ENCODE measurements at places on chromosomes 1 and 21.
A peak's percentile ranks its signal among the peaks of the same experiment; 100 is the strongest.

- DNase-seq = no peak
These were observed 12.5 kb downstream of the MACO1 start for GRCh38 chr1:25443030-25443699.

DNA sequence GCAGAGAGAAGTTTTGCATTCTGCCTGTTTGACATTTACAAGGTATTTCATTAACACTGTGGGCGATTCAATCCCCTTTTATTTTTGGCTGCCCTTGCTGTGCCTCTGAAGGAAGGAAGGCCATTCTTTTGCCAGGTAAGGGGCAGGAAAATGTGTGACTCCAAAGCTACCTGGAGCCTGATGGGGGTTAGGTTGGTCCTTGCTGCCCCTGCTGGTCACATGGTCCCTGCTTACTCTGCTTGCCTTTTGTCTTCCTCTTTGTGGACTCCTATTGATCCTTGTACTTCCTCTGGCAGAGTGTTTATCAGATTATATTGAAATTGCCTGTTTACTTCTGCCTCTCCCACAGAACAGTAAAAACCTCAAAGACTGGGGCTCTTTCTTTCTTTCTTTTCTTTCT, 65.7 kb downstream of the ST6GALNAC3 start:
- DNase-seq = no peak

DNA sequence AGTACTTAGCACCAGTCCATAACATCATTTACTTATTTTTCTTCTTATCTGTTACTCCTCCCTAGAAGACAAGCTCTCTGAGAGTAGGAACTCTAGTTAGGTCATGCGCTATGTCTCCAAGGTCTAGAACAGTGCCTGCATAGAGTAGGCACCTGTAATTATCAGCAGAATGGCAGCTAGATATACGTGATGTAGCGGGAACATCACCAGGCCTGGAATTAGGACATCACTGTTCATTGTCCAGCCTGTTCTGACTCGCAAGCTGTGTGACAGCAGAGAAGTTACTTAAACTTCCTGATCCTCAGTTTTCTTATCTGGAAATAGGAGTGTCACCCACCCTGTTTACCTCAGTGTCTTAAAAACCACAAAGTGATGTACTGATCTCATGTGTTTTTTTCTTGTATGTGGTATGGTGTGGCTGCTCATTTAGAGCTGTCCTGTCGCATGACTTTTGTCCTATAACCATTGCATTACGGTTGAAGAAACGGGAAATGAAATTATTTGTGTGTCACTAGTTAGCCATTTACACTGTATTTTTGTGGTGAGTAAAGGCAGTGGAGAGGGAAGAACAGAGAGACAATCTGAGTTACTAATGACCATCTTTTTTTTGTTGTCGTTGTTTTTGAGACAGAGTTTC, 37.1 kb upstream of the EXO1 start:
- no peak for DNase-seq

DNA sequence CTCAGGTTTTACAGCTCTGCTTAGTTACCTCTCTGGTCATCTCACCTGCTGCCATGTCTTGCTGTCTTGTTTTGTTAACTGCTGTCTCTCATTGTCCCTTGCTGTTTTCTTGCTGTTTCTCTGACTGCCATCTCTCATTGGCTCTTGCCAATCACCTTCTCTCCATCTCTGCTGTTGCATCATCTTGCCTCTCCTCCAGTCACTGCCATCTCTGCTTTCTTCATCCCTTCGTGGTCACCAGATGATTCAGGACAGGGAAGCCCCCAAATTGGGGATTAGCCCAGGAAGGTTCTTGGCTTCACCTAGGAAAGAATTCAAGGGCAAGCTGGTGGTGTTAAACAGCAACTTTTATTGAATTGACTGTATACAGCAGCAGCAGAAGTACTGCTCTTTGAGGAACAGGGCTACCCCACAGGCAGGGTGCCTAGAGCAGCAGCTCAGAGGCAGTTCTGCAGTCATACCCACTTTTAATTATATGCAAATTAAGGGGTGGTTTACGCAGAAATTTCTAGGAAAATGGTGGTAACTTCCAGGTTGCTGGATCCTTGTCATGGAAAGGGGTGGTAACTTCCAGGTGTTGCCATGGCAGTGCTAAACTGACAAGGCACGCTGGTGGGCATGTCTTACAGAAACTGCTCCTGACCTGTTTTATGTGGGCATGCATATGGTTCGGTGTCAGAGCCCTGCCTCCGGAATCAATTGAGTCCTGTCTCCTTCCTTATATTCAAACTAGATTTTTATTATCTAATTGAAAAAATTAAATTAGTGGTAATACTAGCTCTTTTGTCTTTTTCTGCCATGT, 33.4 kb downstream of the SUCO start:
- DNase-seq = peak; percentile 9

- DNase-seq = peak; percentile 75
These were observed 111.2 kb upstream of the NBPF11 start for GRCh38 chr1:148263128-148263905.

DNA sequence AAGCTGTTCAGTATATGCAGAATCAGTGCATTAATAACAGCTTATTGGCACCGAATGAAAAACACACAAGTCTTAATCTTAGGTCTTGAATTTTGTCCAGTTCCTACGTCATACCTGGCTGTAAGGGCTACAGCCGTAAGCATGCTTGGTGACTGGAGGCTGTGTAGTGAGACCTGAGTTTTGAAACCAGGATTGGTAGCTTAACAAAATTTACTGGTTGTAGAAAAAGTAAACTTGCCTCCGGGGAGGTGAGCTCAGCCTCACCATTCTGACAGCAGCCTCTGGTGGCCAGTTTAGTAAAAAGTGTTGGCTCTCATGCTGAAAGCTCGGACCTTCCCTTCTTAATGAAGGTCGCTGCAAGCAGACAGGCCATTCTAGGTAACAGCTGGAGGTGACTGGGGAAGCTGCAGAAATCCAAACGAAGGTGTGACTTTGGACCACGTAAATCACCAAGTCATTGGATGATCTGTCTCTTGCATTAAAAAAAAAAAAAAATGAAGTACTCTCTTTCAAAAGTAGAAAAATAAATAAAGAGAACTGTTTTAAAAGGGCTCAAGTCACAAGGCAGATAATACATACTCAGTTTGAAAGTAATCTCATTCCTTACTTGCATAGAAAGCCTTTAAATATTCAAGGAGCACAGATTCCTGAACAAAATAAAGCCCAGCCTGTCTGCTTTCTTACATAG, 48.9 kb downstream of the HLCS start:
- no peak for DNase-seq

DNA sequence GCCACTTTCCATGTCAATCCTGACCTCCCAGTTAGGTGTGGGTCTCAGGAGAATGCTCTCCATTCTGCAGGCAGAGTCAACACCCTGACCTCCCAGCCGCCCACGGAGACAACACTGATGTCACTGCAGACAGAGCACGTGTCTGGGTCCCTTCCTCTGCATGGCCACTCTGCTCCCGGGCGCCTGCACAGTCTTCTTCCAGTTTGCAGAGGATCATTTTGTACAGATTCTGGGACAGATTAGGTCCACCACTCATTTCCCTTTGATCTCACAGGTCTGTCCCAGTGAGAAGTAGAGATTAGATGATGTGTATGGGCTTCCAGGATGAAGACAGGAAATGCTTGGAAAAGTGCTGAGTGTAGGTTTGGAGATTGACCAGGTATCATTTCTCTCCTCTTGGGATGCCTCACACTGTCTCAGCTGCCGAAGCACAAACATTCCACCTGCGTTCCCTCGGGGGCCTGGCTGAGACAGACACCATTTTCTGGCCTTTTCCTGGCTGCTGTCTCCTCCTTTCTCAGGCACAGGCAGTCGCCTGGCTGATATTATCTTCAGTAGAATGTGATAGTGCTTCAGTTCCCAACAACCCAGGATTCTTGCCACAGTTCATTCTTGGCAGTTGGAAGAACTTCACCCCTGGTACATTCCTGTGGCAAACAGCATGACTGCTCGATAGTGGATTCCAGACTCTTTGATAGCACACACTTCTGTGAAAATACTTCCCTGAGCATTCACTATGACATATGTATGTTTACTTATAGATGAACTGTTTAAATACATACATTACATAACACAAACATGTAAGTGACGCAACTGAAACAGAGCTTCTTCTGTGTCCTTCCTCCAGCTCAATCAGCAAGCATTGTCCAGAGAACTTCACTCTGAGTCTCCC, 7.9 kb downstream of the MYBPHL start:
- DNase-seq = peak; percentile 18

DNA sequence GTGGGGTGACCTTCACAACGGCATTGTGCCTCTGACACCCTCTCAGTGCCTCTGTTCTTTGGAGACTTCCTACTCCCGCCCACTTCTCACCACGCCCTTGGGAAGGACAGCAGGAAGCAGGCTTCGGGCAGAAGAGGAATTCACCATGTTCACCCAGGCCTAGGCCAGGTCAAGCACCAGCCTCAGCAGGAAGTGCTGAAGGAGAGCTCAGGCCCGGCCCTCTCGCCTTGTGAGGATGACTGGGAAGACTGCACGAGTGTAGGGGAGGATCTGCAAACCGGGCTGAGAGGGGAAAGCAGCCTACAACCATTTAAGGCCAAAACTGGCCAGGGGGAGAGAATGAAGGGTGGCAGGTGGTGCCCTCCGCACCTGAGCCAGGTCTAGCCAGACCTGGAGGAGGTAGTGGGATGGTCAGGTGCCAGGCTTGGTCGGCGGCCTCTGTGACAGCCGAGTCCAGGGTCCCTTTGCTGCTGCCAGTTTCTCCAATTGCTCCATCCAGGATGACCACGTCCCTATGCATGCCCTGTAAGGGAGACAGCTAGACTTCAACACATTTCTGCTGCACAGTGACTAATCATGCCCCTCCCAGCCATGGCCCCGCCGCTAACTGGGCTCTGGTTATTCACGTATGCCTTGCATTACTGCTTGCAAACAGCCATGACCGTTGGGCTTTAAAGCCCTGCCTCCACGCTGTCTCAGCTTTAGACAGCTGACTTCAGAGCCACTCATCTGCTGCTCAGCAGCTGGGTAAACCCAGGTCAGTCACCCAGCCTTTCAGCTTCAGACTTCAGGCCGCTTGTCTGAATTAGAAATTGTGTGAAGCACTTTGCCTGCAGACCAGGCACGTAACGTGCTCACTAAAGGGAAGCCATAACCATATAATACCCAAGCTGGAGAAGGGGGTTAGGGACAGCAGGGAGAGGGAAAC, 8.9 kb downstream of the MRTO4 start:
- DNase-seq = no peak

GRCh38 chr1:55428944-55429931, 214.1 kb upstream of the USP24 start:
- no peak for DNase-seq

DNA sequence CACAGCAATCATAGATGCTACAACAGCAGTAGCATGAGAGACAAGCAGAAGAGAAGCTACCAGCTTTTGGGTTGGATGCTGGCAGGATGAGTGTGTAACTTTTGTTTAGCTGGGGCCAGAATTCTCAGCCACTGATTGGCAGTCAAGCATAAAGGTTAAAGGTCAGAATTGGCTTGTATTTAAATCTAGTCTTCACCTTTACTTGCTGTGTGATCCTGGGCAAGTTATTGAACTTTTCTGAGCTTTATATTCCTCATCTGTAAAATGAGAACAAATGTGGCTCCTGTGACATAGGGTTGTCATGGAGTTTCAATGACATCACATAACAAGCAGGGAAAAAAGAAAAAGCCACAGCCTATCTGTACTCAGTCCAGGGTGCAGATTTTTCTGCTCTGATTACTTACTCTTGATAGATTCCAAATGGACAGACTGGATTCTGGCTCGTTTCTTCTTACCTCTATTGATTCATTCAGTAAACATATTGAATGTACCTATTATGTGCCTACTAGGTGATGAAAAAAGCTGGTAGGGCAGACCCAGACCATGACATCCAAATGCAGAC, 2.8 kb upstream of the AZIN2 start:
- DNase-seq = no peak

DNA sequence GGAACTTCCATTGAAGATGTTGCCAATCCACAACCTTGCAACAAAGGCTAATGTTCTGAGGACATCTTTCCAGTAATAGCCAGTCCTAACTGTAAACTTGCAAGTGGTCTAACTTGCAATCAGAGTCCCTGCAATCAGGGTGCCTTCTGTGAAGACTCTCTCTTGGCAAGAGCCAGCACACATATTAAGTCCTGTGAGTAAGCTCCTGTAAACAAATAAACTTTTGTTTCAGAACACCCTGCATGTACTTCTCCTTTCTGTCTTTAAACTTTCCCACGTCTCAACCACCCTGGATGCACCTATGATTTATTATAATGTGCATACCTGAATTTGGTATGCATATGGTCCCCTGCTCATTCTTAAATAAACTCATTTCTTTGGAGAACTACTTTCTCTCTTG, 9.1 kb downstream of the GBP7 start:
- no peak for DNase-seq

GRCh38 chr1:36805979-36806640, 228.2 kb downstream of the GRIK3 start:
- no peak for DNase-seq

DNA sequence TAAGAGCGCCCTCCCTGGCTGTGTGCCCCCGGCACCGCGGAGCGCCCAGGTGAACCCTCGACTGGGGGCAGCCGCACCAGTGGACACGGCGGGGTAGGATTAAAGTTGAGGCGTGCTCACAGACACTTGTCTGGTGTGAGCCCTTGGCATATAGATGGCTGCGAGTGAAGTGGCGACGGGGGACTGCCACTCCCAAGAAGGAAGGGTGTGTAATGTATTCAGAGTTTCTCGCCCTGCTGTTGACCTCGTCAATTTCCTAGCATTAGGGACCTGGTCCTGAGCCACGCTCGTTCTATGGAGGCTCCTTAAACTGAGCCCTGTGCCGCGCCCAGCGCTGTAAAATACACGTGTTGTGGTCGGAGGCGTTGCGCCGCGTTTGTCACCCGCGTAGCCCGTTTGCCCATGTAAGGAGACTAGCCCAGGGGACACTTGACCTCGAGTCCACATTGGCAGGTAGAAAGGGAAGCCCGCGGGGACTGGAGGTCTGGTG, 554 bp downstream of the EVA1C start:
- peak; percentile 28 for DNase-seq

DNA sequence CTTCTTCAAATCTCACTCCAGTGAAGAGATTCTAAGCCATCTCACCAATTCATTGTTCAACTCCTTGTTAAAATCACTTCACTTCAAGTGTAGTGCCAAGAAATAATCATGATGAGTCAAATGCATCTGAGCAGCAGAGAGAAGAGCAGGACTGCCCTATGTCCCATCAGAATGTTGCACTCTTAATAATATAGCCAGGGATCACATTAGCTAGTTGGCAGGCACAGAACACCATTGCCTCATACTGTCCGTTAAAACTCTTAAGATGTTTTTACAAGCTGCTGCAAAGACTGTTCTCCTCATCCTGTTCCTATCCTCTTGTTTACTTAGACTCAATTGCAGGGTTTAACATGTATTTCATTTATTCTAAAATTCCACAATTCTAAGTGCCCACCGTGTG, 432.9 kb downstream of the PLPP3 start:
- DNase-seq = no peak

GRCh38 chr21:29256126-29256910, 42.4 kb upstream of the BACH1 start:
- DNase-seq = no peak

- no peak for DNase-seq
These were observed 636.9 kb downstream of the KIF26B start for GRCh38 chr1:245791410-245792312.

DNA sequence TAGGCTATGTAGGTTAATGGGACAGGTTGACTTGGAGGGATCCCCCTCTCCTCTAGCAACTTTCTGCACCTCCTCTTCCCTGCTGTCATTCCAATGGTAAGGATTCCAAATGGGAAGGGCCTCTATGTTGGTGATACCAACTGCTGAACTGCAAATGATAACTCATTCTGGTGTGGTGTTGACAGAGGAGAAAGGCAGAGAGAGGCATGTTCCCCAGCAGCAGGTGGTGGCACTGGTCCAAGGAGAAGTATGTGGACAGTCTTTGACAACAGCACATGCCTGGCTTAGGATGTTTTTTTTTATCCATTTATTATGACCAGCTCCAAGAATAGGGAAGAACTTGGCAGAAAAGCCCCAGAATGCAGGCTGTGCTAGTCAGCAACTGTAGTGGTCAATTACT, 19.6 kb upstream of the SPAG17 start:
- DNase-seq = no peak
